ENCODE measurements at places on chromosomes 11 and 22.

DNA sequence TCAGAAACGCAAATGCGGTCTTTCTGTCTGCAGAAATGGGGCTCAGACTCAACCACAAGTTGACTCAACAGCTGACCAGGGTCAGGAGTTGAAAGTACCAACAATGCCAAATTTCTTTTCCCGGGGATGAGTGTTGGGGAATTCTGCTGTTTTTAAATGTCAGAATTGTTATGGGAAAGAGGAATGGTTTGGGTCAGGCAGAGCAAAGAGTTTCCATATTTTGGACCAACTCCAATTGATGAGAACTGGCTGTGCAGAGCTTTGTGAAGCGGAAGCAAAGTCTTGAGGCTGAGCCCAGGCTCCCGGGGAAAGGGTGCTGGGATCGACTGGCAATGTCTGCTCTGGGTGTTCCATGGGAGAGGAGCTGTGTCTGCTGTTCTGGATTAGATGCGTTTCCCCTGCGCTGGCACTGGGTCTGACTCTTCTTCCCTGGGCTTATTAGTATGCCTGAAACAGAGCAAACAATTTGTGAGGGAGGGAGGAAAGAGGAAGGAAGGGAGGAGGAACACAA is 36.2 kb downstream of the TXN2 start:
- DNase-seq, result no peak

DNA sequence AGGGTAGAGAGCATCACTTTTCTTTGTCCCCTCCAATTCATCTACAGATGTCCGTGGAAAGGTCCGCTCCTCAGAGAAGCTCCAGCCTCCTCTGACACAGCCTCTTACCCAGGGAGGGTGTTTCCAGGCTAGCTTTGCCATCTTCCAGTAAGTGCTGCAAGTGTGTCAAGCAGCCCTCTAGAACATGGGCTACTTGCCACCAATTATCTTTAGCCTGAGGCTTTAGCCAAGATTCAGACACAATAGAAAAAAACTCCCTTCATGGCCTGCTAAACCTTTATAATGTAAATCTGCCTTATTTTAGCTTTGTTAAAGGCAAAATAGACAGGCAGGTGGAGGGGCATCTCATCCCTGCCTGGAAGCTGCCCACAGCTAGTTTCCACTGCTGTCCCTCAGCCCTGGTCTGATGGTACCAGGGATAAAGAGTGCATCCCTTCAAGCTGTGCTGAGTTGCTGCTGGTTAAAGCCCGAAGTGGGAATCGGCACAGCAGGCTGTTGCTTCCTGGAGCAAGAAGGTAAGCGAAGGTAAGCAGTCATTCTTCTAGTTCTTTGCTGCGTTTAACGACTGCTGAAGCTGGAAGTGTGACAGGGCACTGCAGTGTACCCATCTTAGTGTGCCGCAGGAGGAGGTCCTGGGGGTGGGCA is 190.1 kb upstream of the E2F8 start:
- DNase-seq, result no peak

- DNase-seq, result no peak
Measured at GRCh38 chr11:61266602-61267001, 25.6 kb downstream of the PGA5 start.

GRCh38 chr11:9817191-9817590 is 153.3 kb downstream of the SWAP70 start:
- DNase-seq, result no peak

GRCh38 chr22:25153961-25154666 is 45.5 kb upstream of the CRYBB3 start:
- peak; percentile 67 for DNase-seq

GRCh38 chr22:27989758-27990450 is 70.8 kb upstream of the PITPNB start:
- DNase-seq, result peak; percentile 46

DNA sequence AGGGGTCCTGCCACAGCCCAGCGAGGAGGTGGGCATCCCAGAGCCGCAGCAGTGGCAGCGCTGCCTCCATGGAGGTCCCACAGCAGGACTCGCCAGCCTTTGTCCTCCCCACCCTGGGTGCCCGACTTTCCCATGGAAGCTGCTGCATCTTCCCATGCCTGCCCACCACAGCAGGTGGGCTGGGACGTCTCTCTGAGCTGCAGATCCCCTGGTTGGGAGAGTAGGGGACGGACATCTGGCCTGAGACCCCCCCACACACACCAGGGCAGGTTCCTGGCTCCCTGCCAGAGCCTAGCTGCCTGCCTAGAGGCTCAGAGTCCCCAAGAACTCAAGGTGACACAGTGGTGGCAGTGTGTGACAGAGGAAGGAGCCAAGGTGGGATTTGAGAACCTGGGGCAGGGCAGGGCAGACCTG is 21.5 kb upstream of the PRR5 start:
- no peak for DNase-seq

DNA sequence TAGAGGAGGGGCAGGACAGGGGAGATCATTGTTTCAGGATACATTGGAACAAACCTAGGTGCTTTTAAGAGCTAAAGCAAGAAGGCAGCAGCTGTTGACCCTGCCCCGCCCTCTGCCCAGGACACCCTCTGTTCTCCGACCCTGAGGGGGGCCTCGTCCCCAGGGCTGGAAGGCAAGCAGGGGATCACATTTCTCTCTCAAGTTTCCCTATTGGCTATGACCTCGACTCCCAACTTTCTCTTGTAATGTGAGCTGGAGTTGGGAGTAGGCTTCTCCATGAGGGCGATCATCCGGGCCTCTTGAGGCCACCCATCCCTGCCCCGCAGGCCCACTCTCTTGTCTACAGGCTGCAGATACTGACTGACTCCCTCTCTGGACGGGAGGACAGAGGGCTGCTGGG is 37.7 kb downstream of the DSCAML1 start:
- DNase-seq, result no peak

GRCh38 chr11:45847911-45848316 is 639 bp downstream of the CRY2 start:
- no peak for DNase-seq

- no peak for DNase-seq
Measured at GRCh38 chr11:17399236-17399635, 10.8 kb upstream of the KCNJ11 start.

- DNase-seq, result no peak
Measured at GRCh38 chr11:35911616-35912165, 32.2 kb upstream of the LDLRAD3 start.

DNA sequence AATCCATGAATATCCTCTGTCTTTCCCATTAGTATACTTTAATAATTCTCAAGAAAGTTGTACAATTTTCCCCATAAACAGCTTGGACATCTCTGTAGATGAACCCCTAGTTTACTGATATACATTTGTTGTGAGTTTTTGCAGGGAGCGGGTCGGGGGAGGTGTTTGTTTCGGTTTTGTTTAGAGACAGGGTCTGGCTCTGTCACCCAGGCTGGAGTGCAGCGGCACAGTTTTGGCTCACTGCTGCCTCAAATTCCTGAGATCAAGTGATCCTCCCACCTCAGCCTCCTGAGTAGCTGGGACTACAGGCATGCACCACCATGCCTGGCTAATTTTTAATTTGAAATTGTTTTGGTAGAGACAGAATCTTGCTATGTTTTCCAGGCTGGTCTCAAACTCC is 57.6 kb downstream of the IGLL5 start:
- DNase-seq, result no peak

DNA sequence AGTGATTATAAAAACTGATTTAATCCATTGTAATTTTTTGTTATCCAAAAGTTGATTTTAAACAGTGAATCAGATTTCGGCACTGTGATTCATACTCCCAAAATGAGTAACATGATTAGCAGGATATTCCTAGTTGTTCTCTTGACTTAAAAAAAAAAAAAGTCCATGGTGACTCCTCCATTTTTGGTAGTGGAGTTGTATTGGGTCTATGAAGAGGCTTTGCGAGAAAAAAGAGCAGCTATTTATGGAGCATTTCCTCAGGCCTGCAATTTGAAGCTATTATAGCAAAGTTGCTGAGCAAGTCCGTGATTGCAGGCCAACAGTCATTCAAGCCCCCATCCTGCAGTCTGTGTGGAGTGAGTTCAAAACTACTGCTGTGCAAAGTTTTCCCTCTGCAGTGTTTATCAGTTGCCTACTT is 28.8 kb downstream of the YAP1 start:
- DNase-seq, result no peak

DNA sequence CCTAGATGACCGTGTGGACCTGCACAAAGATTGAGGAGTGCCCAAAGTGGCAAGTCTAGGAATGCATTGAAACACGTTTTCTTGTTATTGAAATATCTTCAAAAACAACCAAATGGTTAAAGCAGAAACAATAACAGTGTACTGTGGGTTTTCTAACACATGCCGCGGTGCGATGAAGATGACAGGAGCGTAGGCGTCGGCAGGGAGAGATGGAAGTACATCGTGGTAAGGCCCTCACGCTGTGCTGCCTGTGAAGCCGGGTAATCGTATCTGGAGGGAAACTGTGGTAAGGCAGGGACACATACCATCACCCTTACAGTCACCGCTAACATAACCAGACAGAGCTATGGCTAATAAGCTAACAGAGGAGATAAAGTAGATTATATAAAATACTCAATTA is 261.4 kb downstream of the TBC1D22A start:
- no peak for DNase-seq

- DNase-seq, result no peak
Measured at GRCh38 chr11:35750981-35751663, 88.5 kb downstream of the TRIM44 start.

DNA sequence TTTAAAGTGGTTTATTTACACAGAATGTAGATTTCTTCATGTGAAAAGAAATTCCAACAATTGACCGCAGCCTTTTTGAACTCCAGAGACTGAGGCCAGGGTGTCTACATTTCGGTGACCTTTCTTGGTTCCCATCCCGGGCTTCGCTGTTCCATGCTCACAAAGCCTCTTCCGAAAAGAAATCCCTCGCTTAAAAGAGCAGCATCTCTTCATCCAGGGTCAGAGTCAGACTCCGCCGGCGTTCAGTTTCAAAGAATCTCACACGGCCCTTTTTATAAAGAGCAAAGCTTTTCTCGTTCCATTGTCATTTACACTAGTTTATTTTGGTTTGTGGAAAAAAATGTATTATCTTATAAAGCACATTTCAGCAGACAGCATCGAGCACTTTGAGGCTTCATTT is 530.6 kb upstream of the B3GAT1 start:
- DNase-seq, result no peak

DNA sequence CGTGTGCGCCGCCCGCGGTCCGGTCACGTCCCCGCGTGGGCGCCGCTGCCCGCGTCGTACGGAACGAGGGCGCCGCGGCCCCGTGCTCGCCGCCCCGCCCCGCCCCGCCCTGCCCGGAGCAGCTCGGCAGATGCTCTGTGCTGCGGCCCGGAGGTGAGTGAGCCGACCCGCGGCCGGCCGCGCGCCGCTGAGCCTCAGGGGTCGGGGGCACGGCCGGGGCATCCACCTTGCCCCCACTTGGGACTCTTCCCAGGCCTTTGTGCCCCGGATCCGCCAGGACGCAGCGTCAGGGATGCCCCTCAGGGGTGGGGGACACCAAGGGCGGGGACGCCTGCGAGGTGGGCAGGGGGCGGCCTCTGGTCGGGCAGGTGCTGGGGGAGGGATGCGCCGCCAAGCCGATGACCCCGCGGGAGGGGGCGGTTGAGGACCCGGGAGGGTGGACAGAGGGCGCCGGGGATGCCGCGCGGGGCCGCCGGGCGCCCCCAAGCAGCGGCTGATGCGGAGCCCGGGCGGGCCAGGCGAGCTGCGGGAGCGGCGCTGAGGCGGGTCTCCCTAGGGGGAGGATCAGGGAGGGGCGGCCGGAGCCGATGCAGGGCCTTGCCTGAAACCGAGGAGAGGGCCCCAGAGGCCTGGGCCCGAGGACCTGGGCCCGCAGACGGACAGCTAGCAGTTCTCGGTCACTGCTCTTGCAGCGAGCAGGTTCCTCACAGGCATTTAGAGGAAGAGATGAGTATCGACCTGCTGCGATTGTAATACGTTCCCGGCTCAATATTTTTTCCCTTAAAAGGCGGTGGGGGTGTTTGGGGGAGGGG is at the start of gene GNAZ:
TSS of gene GNAZ (plus strand) at position 102 of the 812 bp plus-strand sequence. CDS start 25,177 bp downstream, outside the sequence.
- peak; percentile 32 for DNase-seq

DNA sequence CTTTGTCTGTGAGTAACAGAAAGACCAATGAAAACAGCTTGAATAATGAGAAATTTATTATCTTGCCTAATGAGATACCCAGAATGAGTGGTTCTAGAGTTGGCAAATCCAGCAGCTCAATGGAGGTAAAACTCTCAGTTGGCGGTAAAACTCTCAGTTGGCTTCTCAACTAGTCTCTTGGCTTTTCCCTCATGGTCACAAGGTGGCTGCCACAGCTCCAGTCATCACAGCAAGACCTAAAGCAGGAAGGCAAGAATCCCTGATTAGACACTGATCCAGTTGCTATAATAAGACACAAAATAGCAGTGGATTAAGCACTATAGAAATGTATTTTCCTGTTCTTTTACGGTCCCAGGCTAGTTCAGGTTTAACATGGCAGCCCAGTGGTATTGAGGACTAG is 37.5 kb upstream of the TSPAN18 start:
- DNase-seq, result no peak

- DNase-seq, result no peak
Measured at GRCh38 chr11:35088226-35088625, 50.7 kb upstream of the CD44 start.

- DNase-seq, result no peak
Measured at GRCh38 chr11:32571039-32571438, 12.6 kb upstream of the EIF3M start.

DNA sequence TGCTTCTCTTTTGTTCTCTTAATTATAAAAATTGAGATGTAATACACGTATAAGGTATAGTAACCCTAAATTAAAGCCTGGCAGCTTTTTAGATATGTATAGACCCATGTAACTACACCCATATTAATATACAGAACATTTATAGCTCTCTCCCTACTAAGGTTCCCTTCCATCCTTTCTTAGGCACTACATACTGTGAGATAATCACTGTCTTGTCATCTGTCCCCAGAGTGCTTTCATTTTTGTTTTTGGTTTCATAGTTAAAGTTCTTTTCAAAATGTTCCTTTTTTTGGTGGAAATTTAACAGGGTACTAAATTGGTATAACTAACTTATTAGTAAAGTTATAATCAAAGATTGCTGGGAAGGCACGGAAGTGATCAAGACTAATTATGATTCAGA is 49.2 kb downstream of the MTMR3 start:
- no peak for DNase-seq

DNA sequence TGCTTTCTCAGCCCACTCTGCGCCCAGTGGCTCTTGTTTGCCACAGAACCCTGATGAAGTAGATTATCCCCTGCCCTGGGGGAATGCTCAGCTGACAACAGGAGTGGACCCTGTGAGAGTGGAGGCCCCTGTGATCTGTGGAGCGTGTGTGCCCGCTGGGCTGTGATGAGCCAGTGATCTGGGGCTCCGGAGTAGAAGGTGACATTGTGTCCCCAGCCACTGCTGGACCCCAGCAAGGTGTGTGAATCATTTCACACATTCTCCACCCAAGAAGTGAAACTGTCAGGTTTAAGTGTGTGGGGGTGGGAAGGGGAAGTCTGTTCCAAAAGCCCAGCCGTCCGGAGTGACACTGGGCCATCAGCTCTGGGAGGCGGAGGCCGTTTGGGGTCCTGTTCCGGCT is 33.1 kb upstream of the GRAMD4 start:
- no peak for DNase-seq

DNA sequence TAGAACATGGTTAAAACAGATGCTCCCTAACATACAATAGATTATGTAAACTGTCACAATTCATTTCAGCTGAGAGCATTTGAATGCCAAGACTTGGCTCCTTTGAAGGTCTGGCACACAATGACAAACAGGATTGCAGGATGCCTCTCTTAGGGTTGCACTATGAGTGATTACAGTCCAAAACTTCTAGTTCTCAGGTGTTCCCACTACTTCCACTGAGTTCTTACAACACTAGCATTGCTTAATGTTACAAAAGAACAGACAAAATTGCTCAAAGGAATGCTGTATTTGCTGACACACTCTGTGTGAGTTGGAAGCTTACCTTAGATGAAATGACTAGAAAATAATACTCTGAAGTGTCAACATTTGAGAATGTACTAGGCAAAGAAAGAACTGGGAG is 2413.8 kb upstream of the RAG2 start:
- no peak for DNase-seq
